ENCODE measurements at places on chromosomes 4 and X.

- no peak for DNase-seq
These were observed 132.8 kb upstream of the FUNDC1 start for GRCh38 chrX:44675362-44676024.

DNA sequence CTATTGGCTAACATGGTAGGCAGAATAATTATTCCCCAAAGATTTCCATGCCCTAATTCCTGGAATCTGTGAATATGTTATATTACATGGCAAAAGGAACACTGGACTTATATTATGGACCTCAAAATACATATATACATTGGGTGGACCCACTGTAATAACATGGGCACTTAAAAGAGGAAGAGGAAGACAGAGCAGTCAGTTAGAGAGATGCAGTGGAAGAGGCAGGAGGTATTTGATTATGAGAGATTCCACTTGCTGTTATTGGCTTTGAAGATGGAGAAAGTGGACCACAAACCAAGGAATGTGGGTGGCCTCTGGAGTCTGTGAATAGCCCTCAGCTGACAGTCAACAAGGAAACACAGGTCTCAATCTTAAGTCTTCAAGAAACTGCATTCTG lies 14.0 kb upstream of the ART3 start:
- DNase-seq: no peak

GRCh38 chr4:113496698-113497097 lies 264.8 kb downstream of the CAMK2D start:
- DNase-seq: no peak

- DNase-seq: no peak
These were observed 111.8 kb upstream of the FRMPD4 start for GRCh38 chrX:12026481-12026880.

- DNase-seq: no peak
These were observed 53.1 kb upstream of the TMEM33 start for GRCh38 chr4:41881981-41882624.
